ENCODE measurements at places on chromosomes 4 and X. TPM values are rescaled to one million over a fixed set of nuclear protein-coding genes. Genes with fewer than 3 reads are reported as not detected.

DNA sequence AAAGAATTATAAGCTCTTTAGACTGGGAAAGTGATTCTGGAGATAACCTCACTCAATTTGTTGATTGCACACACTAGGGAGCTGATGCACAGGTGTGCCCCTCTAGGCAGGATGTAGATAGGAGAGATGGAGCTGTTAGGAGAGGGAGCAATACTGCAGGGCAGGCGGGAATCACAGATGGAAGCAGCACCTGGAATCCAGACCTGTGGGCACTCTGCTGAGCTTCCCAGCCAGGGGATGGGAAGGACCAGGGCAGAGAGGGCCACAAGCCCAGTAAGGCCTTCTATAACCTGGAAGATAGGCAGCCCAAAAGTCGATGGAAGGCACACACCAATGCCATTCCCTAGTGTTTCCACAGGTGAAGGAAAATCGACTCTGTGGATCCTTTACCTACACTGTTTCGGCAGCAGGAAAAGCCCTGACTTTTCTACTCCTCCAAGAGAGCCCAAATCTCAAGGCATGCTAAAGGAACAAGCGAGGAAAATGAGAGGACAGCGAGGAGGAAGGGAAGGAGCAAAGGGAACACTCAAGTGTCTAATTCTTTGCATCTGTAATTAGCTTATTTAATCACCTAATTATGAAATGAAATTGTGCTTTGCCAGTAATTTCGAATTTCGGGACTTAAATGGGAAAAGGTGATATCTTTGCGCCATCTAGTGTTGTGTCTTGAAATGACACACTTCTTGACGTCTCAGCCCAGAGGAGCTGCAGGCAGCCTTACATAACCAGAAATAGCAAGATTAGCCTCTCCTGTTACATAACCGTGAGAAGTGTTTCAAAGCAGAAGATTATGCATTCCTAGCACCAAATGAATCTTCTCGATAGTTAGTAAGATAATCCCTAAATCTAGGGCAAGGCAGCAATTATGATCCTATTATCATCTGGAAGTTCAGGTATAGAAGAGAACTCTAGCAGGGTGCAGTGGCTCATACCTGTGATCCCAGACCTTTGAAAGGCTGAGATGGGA lies 31.0 kb upstream of the TLR3 start:
- DNase-seq = peak; percentile 43

DNA sequence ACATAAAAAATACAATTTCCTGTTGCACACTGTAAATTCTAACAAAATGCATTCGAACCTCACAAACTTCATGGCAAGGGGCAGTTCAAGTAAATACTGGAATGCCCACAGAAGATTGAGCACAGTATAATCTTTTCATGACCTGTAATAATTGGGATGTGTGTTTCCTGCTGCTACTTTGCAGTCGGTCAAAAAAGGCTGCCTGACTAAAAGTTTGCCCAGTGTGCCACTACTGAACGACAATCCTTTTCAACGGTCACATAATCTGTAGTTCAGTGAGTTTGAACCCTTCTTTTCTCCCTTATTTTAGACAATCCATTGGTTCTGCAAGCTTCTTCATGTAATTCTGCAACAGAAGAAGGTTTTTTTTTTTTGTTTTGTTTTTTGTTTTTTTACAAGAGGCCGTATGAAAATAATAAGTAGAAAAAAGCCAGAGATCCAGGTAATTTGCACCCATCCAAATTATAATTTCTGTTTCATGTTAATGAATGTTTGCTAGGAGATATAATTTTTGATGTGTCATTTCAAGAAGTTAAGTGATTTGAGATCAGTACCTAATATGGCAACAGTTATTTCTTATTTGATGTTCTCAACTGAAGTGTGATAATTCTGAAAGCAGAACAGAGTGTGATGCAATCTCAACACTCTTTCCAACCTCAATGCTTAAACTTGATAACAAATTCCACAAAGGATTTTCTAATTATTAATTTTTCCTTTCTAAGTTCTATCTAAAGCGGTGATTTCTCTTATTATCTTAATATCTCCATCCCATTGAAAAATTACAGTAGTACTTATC lies 237.6 kb downstream of the FSTL5 start:
- no peak for DNase-seq

- DNase-seq = no peak
Observed at GRCh38 chr4:82614838-82615449, 53.2 kb upstream of the TMEM150C start.

TBX22 gene
- polyA plus RNA-seq = not detected

RHOXF1 gene
- polyA plus RNA-seq = not detected

DNA sequence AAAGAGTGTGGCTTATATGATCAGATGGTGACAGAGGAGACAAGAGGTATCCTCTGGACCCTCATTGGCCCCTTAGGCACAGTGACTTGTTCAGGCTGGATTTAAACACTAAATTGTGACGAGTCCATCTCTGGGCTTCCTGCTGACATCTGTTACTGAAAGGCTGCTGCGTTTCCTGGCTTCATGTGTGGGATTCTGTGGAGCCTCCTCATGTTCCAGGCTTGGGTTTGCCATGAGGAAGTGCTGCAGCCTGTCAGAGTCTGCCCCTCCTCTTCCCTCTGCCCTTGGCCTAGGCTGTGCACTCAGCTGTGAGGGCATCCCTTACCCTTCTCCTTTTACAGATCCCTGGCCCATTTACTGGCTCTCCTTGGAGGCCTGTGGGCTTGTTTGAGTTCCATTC lies 159.1 kb upstream of the TTC29 start:
- no peak for DNase-seq

GRCh38 chr4:40856840-40857362 lies 107.1 kb downstream of the NSUN7 start:
- peak; percentile 47 for DNase-seq

GRCh38 chr4:169438057-169438480 lies 167.3 kb upstream of the SH3RF1 start:
- no peak for DNase-seq

- DNase-seq = no peak
Observed at GRCh38 chrX:11499076-11500044, 166.4 kb downstream of the ARHGAP6 start.

PCDH19 gene
- polyA plus RNA-seq = not detected

CSAG1 gene
- polyA plus RNA-seq = not detected

- DNase-seq = no peak
Observed at GRCh38 chr4:28913466-28913865, 1806.7 kb upstream of the PCDH7 start.

ADAD1 gene
- polyA plus RNA-seq = not detected

DNA sequence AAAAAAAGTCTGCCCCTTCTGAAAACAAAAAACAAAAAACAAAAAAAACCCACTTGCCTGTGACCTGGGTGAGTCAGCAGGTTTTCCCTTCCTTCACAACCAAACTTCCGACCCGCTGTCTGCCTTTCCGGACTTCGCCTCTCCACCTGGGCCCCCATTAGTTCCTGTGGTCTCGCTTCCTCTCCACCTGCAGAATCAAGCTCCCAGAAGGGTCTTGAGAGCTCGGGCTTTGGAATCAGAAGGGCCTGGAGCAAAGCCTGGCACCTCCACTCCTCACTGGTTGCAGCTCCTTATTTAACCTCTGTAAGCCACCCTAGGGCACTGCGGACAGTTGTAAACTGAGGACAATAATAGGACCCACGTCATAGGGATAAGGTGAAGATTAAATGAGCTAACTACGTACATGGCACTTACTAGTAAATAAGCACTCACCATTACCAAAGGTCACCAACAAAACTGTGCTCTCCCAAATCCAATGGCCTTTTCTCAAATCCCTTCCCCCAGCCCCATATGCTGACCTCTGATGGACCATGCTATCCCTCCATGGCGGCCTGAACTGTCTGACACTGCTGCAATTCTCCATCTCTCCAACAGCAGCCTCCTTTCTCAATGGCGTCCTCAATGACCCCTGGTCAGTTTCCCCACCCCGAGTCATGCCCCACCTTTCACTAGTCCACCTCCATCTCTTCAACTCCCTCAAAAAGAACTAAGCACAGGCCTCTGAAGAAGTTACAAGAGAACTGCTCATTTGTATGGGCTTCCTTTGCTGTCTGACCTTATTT lies 64.2 kb downstream of the IRF2 start:
- peak; percentile 44 for DNase-seq

DNA sequence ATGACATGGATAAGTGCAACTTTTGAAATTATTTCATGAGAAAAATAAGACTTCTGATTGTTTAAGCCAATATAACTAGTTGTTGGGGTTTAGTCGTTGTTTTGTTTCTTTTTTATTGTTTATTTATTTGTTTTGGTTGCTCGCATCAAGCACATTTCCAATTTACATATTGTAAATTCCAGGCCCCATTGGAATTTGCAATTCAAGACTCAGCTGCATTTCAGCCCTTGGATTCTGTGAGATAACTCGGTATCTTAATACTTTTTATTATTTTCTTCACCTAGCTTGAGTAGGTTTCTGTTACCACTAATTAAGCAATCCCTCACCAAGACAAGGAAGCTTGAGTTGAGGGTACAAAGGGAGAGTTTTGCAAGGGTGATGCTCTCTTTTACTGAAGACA lies 318.3 kb upstream of the GATB start:
- no peak for DNase-seq

GRCh38 chrX:74458736-74459135 lies 37.4 kb downstream of the SLC16A2 start:
- DNase-seq = no peak

DNA sequence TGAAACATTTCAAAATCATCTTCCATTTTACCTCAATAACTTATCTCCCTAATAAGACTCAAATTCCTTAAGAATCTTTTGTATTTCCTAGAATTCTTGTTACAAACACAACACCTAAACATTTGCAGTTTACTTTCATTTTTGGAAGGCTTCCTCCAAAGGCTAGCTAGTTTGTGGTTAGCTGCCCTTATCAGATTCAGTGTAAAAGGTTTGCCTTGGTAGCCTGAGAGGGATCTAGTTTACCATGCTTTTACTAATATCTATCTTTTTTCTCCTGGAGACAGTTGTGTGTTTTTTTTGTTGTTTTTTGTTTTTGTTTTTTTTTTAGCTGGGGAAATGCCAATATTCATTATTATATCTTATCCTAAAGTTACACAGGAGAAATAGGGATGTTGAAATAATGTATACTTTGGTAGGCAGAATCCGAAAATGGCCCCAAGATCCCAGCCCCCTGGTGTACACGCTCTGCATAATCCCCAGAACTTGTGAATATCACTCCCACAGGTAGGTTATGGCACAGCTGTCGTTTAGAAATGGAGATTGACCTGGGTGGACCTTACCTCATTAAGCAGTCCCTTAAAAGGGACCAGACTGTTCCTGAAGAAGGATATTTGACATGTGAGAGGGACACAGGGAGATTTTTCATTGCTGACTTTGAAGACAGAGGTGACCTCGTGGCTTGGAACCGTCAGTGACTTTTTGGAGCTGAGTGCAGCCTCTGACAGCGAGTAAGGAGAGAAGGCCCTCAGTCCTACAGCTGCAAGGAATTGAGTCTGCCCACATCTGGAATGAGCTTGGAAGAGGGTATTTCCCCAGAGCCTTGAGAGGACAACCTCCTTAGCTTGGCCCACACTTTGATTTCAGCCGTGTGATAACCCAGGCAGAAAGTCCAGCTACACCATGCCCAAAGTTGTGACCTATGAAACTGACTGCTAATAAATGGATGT lies 33.4 kb downstream of the SEPTIN11 start:
- no peak for DNase-seq

DNA sequence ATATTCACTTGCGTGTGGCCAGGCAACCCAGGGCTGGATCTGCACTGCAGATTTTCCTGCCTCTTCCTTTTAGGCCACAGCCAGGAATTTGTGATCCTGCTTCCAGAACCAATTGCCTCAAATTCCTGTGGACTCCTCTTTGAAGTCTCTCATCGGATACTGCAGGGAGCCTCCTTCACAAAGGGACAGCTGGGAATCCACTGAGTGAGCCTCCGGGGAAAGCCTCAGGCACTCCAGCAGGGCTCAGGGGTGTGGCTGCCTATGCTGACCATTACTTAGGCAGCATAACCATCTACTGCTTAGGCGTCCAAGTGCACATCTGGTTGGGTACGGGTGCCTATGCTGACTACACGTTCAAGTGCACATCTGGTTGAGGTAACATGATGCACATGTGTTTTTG lies 321.5 kb downstream of the NLGN4X start:
- no peak for DNase-seq

FRAS1 gene
- not detected for polyA plus RNA-seq
